ENCODE measurements at places on chromosomes 7 and 10.

DNA sequence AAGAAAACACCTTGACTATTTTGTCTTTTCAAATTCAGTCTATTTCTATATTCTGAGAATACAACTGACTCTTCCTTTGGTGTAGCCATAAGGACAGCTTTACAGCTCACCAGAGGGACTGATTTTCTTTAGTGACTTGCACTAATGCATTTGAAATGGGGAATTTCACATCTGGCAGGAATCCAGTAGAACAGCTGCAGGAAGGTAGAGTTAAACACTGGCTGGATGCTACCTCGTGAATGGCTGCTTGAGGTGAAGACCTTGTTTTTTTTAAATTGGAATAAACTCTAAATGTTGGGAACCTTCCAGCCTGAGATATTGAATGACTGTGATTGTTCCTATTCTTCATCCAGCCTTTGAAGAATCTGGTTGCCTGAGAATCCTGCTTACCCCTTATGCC is 139.5 kb upstream of the STK17A start:
- DNase-seq, result no peak

- DNase-seq, result no peak
Measured at GRCh38 chr7:108109221-108109908, 20.8 kb downstream of the LAMB4 start.

- DNase-seq, result no peak
Measured at GRCh38 chr7:136326045-136326609, 349.0 kb upstream of the MTPN start.

- DNase-seq, result no peak
Measured at GRCh38 chr7:121774563-121774962, 98.4 kb upstream of the PTPRZ1 start.

DNA sequence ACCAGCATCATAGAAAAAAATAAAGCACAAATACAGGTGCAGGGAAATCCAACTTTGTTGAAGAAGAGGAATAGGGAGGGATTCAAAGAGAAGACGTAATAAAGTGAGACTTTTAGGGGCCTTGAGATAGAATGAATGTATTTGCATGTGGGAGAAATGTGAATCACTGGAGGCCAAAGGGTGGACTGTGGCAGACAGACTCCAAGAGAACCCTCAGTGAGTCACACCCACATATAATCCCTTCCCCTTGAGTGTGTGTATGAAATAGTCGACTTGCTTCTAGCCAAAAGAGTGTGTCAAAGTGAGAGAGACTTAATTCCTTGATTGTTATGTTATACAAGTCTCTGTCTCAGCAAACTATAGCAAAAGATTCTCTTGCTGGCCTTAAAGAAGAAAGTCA is 101.3 kb upstream of the GHITM start:
- no peak for DNase-seq

- no peak for DNase-seq
Measured at GRCh38 chr10:21399392-21400035, 126.0 kb downstream of the SKIDA1 start.

- DNase-seq, result peak; percentile 31
Measured at GRCh38 chr10:70903262-70903921, 15.0 kb upstream of the PCBD1 start.

GRCh38 chr7:10662491-10662890 is 311.2 kb upstream of the PHF14 start:
- DNase-seq, result no peak

- DNase-seq, result no peak
Measured at GRCh38 chr10:16728266-16728665, 89.0 kb downstream of the RSU1 start.

- DNase-seq, result no peak
Measured at GRCh38 chr10:129467359-129468064, 471 bp downstream of the MGMT start.

DNA sequence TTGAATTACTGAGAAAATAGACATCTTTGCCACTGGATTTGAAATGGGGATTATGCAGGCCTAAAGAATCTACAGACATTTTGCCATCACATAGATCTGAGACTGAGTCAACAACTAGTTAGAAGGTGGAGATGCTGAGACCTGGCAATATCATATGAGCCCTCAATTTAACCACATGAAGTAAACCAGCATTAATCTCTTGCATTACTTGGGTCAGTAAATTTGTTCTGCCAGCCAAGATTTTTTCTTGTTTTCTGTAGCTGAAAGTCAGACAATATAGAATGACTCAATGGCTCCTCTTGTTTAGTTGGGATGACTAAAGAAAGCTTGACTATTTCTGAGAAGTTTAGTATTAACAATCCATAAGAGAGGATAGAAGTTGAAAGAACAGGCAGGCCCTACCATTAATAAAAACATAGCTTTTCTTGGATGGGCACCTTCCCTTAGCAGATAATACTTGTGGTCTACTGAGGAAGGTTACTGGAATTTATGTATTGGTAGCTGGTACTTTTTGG is 396.7 kb upstream of the SORCS1 start:
- no peak for DNase-seq

GRCh38 chr10:82162549-82163195 is 287.7 kb downstream of the NRG3 start:
- no peak for DNase-seq

DNA sequence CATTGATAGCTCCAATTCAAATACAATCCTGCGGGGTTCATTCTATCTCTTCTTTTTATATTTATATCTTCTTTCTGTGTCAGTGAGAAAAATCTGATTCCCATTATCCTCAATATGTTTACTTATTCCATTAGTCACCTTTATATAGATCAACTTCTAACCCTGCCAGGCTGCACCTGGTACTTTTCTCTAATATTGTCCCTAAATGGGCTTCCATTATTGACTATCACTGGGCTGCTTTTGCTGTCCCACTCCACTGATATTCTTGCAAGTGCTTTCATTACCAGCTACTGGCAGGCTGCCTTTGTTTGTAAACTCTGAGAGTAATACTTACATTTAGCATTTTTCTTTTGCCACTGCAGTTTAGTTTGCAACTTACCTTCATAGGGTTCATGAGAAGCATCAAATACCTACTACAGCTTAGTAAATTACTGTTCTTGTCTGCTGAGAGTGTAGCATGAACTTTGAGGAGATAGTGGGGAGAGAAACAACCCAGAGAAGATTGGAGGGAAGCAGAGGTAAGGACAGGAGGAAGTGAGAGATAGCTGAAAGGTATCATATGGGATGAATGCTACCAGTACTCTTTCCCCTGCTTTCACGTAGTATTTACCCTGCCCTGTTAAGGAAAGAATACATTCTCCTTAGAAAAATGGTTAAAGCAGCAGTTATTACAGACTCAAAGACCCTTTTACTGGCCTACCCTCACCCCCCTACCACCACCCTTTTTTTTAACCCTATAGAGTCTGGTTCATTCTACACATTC is 119.1 kb downstream of the PHTF2 start:
- no peak for DNase-seq

DNA sequence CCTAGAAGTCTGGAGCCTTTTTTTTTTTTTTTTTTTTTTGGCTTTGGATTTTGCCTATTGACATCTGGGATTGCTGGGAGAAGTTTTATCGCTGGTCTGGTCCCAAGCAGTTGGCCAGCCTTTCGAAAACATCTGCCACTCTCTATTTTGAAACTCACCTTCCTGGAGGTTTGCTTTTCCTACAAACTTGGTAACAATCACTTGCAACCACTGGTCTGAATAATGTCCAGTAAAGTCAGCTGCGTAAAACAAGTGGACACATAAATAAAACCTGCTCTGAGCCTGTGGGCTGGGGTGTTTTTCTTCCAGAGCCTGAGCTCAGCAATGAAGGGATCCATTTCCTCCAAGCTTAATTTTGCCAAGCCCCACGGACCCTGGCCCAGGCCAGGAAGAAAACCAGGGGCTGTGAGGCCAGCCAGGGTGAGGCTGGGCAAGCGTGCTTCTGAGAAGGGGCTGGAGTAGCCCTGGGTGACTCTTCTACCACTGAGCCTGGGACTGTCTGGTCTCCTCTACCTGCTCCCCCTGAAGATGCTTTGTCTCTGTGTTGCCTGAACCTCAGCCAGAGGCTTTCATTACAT is 202.2 kb downstream of the GFRA1 start:
- DNase-seq, result no peak

- DNase-seq, result no peak
Measured at GRCh38 chr7:100874300-100874576, 665 bp upstream of the SRRT start.

DNA sequence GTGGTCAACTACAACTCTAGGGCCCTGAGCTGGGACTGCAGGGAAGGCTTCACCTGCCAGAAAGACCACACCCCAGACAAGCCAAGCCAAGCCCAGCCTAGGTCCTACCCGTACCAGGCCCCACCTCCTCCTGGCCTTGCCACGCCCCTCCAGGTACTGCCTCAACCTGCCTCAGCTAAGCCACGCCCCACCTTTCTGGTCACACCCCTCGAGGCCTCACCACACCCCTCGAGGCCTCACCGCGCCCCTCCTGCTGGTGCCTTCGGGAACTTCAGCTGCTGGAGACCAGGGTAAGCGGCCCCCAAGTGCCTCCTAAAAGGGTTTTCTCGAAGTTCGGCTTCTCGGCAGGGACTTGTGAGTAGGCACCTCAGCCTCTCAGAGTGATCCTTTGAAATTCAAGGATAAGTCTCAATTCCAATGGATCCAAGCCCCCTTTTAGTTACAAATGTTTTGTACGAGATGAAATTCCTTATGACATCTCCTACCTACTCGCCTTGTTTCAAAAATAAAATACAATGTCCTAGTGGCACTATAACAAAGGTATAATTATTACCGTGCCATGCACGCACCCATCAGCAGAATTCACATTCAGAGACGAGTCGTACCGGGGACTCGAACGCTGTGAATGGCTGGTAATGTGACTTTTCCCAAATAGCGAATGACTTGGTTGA is 171.2 kb downstream of the ARHGAP21 start:
- DNase-seq, result no peak

GRCh38 chr10:34580643-34581042 is 234.5 kb downstream of the PARD3 start:
- no peak for DNase-seq

DNA sequence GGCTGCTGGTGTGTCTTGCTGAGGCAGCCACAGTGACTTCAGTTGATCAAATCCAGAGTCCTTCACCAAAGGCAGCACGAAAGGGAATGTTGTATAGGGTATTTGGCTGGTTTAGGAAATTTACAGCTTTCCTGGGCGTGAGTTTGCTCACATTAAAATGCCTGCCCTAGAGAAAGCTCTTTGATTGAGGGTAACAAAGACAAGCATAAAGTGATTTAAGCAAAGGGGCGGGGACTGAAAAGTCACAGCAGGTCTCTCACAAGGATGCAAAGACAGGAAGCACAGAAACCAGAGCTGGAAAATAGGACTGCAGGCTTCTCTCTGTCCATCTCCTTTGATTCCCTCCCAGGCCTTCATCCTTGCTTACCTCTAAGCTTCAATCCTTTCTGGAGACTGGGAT is 139.2 kb downstream of the ELMO1 start:
- no peak for DNase-seq

GRCh38 chr7:45684910-45685618 is 110.9 kb downstream of the ADCY1 start:
- no peak for DNase-seq

DNA sequence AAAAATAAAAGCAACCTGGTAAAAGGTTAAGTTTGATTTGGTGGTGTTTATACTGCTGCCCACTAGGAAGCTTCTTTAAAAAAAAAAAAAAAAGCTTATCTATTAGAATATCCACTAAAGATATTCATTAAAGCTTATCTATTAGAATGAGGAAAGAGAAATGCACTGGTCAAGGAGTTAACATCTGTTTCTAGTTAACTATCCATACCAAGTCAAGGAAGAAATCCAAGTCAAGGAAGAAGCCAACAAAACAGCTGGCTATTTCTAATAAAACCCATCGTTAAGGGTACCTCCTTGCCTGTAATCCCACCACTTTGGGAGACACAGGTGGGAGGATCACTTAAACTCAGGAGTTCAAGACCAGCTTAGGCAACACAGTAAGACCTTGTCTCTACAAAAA is 82.6 kb downstream of the JMJD1C start:
- DNase-seq, result no peak

GRCh38 chr7:33601101-33601500 is 304.2 kb upstream of the BMPER start:
- DNase-seq, result no peak

DNA sequence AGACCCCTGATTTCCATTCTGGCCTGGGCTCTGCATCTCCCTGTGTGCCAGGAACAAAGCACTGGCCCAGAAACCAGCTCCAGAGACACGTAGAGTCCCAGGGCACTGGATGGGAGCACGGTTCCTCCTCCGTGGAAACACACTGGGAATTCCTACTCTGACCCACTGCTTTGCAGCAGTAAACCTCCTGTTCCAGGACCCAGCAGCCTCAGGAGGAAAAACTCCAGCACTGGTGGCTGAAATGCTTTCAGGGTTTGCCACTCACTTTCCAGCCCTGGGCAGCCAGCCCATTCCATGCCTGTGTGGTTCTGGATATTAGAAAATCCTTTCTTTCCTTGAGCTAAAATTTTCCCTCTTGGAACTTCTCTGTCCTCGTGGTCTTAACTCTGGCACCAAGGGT is 58.0 kb downstream of the FAM171A1 start:
- DNase-seq, result no peak
